Stimulated activated CD4-positive, alpha-beta T cell treated with anti-CD3 and anti-CD28 coated beads, Interleukin-15, amount 100 ng/mL, for 24 hours (primary cell): ENCODE measurements at places on chromosomes 5 and 9.

- no peak for DNase-seq
Observed at GRCh38 chr5:159785656-159786055, 130.6 kb upstream of the ADRA1B start.

DNA sequence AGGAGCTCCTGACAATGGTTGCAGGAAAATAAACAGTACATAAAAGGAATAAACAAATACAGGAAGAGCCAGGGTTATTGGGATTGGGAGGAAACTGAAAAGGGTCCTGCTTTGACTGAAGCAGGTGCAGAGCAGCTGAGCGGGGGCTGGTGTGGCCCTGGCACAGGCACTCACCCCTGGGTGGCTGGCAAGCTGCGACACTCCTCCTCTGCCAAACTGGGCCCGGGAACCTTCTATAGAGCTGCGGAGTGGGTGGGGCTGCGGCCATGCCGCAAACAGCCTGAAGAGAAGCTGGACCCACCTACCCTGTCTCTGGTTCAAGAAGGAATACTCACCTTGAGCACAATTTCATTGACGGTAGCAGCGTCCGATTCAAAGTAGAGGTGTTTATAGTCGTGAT is 182.5 kb downstream of the GAPVD1 start:
- no peak for DNase-seq

DNA sequence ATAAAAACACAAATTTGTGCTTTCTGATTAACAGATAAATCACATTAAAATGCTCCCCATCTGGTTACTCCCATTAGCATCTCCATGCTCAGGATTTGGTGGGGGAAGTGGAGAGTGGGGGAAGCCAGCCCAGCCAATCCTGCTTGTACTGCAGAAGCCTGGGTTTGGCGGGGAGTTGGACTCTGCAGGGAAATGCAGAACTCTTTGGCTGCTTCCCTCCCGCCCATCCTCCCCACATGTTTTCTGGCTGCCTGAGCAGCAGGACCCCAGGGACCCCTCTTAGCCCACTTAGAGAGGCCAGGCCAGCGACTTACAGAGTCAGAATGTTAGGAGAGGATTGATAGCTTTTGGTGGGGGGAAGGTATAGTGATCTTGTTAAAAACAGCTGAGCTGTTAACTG is 59.5 kb upstream of the FOXI1 start:
- DNase-seq, result no peak

DNA sequence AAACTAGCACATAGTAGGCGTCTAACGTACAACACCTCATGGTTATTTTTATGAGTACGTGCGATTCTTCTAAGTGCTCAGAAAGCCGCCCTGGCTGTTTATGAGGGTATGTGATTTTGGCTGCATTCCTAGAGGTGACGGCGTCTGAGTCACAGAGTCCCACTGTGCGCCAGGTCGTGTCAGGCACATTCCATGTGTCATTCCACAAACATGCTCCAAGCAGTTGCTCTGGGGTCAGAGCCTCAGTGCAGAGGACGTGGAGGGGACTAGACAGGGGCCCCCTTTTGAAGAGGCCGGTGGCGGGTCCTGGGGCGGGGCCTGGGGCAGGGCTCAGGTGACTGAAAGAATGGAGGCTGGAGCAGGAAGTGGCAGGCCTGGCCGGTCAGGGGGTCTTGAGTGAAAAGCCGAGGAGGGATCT is 51.9 kb downstream of the NEK6 start:
- no peak for DNase-seq

DNA sequence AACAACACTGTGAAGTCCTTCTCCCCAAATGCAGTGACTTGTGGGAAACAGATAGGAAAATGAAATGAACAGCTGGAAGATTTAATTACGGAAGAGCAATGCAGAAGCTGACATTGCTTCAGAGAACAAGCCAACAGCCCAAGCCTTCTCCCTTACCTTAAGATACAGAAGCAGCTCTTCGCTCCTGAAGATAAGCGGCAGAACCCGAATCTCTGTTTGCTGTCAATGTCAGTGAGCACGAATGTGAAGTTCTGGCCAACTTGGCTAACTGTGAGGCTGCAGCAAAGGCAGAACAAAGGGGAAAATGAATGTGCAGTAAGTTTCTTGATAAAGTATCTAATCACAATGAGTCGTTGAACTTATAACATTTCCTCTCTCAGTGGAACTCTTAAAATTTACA is 172.4 kb downstream of the DENND1A start:
- DNase-seq, result no peak
